ENCODE measurements at places on chromosomes 2 and 18.

DNA sequence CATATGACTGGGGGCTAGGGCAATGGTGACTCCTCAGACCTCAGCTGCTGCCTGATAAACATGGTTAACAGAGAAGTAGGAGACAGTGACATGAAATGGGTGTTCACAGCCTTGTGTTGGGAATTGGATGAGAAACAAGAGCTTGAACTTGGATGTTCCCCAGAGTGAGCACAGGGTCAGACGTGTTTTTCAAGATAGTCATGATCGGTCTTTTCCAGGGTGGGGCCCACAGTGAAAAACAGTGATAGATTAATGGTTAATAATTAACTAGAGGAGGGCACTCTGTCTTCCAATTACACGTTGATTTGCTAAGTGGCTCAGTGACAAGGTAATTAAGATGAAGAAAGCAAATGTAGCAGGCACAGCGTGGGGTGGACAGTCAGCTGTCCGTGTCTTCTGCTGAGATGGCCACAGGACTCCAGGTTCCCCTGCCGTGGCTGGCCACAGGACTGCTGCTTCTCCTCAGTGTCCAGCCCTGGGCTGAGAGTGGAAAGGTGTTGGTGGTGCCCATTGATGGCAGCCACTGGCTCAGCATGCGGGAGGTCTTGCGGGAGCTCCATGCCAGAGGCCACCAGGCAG is at the start of gene UGT1A3:
Gene UGT1A3, plus strand, starts transcription at position 320 of the 579 bp plus-strand sequence. Its CDS starts 85 bp downstream, at position 405.
- DNase-seq = no peak

GRCh38 chr2:236162031-236162845 is 5.9 kb downstream of the GBX2 start:
- no peak for DNase-seq

GRCh38 chr2:209114588-209115240 is 309.1 kb upstream of the MAP2 start:
- no peak for DNase-seq

- DNase-seq = no peak
Measured at GRCh38 chr18:74234326-74235171, 57.2 kb downstream of the CYB5A start.

DNA sequence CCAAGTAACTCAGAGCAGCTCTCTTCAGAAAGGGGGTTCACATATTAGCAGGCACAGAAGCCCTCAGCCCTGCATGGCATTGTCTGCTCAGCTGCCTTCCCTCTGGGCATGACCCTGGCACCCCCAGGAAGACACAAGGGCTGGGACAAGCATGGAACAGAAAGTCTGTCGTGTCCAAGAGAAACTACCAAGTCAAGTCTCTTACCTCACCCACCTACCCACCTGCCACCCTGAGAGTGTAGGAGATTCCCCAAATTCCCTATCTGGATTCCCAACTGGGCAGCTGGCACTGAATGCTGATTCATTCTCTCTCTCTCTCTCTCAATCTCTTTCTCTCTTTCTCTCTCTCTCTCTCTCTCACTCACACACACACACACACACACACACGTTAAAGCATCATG is 21.6 kb downstream of the SMAD7 start:
- DNase-seq = no peak

GRCh38 chr18:35920623-35921022 is 51.9 kb upstream of the RMP24 start:
- DNase-seq = no peak

DNA sequence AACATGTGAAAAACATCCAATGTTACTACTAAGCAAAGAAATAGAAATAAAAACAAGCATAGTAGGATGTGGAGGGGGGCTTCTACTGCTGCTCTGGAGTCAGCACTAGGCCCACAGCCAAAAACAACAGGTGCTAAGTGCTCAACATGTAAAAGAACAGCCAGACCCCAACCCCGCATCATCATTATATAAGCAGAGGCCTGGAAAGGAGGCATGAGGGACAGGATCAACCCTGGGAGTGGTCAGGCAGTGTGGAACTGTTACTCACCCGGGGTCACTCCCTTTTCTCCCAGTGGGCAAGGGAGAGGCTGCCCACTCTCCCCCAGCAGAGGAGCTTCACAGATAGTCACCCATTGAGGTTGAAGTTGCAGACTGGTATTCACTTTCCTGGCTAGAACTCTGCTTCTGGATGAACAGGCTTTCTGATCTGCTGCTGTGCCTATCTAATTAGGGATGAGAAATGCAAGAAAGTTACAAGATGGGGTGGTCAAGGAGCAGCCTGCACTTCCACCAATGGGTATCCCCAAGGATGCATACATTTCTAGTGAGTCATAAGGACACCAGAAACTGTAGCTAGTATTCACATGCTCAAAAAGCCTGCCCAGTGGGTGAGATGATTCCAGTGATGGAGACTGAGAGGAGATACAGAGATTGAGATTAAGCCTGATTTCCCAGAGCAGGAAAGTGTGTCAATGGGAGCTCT is 480.1 kb upstream of the TCF4 start:
- no peak for DNase-seq

DNA sequence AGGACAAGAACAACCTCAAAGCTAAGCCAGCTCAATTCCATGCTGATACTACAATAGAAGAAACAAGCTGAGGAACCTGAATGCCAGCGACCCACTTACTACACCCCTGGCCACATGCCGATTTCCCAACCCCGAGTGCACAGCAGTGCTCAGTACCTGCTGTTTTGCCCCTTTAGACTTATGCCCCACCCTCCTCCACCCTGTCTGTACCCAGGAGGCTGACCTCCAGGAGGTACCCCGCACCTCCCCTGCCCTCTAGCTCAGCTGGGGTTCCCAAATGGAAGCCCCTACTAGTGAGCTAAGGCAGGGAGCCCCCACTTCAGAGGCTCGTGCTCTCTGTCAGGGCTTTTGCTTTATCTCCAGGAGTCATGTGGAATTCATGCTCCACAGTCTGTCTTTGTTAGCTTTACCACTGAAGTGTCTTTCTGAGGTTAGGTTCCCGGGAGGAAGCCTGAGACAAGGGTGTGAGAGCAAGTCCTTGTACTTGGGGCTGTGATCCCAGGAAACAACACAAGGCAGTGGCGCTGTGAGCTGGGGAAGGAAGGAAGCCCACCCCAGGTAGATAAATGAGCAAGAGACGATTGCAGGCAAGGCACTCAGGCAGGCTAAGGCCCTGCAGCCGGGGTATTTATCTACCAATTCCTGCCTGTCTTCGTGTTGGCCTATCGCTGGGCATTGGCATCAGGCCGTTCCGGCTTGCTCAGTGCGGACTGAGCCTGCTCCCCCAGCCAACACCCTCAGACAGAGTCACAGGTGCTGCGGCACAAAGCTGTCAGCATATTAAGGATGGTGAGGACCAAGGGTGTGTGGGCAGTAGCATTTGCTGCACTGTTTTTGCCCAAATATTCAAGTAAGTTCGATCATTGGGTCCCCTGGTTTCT is 220.5 kb downstream of the CYP26B1 start:
- DNase-seq = no peak

DNA sequence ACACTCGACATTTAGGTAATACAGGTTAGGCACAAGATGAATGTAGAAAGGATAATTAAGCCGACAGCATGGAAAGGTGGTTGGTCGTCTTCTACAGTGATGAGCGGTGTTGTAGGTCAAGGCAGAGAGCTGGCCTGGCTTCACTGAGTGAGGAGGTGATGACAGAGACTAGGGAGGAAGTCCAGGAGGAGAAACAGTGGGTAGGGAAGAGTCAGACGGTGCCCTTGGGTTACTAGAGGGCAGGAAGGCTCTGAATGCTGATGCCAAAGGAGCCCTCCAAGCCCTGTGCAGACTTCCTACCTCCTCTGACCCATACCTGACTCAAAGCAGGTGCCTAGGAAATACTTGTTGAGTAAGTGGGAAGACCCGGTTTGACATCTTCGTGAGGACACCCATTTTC is 100.8 kb downstream of the ITGB1BP1 start:
- DNase-seq = no peak

DNA sequence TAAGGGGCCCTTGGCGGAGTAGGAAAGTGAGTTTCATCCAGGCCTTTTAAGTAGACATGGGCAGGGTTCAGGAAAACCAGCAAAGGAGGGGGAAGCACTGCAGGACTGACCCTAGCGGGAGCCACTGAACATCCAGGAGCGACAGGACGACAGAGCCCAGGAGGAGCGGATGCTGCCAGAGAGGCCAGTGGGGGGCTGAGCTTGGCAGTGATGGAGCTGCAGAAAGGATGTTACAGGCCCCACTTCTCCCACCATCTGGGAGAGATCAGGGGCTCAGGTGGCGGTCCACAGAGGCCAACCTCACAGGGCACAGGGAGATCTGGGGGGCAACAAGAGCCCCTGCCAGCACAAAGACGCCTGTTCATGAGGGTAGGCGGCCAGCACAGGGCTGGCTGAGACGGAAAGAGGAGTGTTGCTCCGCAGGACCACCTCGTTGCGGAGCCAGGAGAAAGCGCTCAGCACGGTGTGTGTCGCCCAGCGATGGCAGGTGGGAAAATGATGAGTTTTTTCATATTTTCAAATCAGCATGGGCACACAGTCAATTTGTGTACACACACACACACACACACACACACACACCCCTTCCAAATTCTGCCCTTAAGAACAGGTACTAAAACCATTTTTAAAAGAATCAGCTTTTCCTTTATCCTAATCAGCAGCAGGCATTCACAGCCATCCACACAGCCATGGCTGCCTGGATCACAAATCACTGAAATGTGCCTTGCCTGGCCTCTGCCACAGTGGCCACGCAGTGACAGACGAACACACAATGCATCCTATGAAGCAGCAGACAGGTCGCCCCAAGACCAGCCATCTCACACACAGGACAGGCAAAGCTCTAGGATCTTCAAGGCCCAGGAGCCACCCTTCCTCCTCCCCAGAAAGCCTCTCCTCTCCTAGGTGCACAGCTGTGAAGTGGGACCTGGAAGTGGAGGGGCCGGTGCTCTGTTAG is 63.2 kb downstream of the NDUFA10 start:
- no peak for DNase-seq

- DNase-seq = no peak
Measured at GRCh38 chr2:229996320-229996719, 72.4 kb downstream of the SLC16A14 start.

- no peak for DNase-seq
Measured at GRCh38 chr2:135093670-135094330, 41.7 kb downstream of the RAB3GAP1 start.

DNA sequence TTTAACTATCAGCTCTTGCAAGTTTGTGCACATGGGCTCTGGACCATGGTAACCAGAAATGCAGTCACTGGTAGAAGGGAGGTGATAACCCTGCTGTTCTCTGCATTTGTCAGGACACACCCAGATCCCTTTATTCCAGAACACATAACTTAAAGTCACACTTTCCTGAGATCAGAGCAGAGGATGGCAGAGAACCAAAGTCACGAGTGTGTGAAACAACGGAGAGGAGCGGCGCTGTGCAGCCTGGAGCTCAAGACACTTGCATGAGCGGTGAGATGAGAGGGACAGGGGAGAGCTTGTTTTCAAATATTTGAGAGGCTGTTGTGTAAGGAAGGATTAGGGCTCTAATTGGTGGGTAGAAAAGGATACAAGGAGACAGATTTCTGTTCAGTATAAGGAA is 43.3 kb upstream of the AAK1 start:
- no peak for DNase-seq

DNA sequence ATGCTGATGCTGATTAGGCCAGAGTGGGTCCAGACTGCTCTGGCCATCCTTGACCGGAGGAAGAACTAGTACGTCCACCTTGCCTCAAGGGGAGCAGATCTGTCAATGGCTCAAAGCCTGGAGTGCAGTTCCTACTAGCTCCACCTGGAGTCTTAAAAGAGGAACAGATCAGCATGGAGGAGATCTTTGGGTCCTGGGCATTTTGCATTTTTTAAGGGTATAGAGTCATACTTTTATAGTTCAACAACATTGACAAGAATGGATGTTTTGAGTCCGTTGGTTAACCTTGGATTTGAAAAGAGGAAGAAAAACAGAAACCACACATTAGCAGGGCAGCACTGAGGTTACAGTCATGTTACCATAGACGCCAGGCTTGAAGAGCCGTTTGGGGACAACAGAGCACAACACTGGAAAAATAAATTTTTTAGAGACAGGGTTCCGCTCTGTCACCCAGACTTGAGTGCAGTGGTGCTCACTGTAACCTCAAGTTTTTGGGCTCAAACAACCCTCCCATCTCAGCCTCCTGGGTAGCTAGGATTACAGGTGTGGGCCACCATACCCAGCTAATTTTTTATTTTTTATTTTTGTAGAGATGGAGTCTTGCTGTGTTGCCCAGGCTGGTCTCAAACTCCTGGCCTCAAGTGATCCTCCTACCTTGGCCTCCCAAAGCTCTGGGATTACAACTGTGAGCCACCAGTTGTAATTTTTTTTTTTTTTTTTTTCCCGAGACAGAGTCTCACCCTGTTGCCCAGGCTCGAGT is 78.5 kb downstream of the PRKCE start:
- DNase-seq = no peak

GRCh38 chr2:109209412-109209811 is 80.4 kb downstream of the SH3RF3 start:
- no peak for DNase-seq

DNA sequence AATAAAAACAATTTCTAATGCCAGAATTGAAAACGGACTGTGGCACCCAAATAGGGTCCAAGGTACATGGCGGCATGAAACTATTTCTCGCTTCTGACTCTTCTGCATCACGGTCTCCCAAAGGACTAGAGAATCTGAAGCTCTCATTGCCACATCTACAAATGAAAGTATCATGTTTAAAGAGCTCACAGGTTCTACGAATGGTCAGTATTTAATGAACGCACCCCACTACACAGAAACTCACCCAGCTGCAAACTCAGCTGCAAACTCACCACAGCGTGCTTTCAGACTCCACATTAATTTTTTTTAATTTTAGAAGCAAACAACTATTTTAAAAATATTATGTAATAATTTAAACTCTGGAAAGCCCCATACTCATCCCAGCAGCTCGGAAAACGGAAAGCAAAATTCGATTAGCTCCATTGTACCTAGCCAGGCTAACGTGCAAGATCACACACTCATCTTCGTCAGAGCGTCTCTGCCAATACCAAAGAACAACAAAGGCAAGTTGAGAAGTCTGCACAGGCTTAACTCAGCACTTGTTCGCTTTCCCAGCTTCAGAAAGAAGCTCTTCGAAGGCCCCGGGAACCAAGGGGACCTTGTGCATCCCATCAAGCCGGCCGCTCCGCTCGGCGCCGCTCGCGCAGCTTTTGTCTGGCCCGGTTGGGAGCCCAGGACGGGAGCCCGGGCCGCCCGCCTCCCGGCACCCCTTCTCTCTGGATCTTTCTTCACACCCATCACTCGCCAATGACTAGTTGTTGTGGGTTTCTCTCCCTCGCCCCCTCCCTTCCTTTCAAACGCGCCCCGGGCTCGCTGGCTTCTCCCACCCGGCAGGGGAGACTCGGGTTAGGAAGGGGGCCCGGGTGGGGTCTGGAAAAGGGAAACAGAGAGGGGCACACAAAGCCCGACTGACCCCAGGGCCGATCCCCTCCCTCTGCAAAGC is 785 bp downstream of the CLASP1 start:
- peak; percentile 29 for DNase-seq

GRCh38 chr2:237567276-237568029 is 1.1 kb downstream of the PRLH start:
- no peak for DNase-seq

- no peak for DNase-seq
Measured at GRCh38 chr2:201949181-201949926, 84.3 kb upstream of the FZD7 start.

GRCh38 chr2:173386021-173386737 is 31.5 kb downstream of the CDCA7 start:
- DNase-seq = no peak

- no peak for DNase-seq
Measured at GRCh38 chr2:79833235-79833878, 320.5 kb downstream of the CTNNA2 start.

All from SHP77 (cell line).